Tibial nerve (tissue), 4 donors: ENCODE measurements at places on chromosomes 5 and 9.

DNA sequence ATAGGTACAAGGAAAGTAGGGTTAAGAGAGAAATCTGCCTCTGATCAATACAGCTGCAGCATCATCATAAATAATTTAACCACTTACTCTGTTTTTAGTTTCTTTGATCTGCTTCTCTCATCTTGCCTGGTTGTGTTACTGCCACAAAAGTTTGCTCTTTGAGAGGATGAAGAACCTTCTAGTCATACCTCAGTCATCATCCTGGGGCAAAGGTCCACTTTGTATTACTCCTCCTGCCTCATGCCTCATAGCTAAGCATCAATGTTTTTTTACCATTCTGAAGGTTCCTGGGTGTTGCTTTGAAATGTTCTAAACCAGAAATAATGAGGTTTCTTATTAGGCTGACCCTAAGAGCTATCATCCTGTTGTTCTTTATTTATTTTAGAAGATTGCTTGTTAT lies 17.1 kb upstream of the TRIM36 start:
- DNase-seq = no peak

DNA sequence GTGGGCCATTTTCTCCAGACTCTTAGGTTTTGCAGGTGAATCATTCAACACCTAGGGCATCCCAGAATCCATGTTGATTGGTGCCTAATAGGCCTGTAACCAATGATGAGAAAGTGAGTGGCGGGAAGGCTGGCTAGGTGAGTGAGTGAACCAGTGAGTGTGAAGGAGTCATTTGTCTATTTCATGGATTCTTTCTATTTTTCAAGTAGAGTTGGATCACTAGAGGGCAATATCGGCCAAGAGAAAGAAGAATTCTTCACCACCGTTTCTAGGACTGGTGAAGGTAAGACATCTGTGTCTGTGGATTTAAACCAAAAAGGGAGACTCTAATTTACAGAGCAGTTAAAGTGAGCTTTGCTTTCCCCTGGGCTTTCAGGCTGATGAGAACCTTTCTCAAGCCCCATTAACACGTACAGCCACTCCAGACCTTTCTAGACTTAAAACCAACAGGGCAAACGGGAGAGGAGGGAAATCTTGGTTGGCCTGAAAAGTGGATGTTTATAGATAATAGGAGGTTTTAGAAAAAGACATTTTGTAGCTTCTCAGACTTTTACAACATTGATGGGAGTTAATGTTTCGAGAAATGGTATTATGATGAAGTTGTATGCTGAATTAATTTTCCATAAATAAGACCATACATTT lies 114.3 kb upstream of the IL12B start:
- DNase-seq = no peak

- peak; percentile 72 for DNase-seq
Observed at GRCh38 chr9:134475011-134475790, 148.9 kb downstream of the RXRA start.

- DNase-seq = no peak
Observed at GRCh38 chr5:143110591-143110990, 292.9 kb downstream of the NR3C1 start.

GRCh38 chr5:141867139-141867538 lies 11.1 kb downstream of the PCDH1 start:
- DNase-seq = no peak
